ENCODE measurements at places on chromosomes 12 and 14.

DNA sequence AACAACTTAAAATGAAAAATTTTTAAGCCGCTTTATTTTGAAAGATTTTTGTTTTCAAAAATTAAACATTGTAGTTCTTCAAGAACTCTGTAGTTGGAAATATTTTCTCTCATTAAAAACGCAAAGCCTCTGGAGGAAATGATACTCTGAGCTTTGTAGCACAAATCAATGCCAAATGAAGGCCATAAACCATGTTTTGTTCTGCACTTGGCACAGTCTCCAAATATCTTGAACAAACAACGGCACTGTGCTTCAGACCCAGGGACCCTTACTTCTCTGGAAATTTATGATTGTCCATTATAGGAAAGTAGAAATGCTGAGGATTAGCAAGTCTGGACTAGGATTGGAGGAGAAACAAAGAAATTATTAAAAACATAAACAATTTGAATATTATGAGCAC, 160.8 kb upstream of the BMP4 start:
- DNase-seq: no peak

- DNase-seq: no peak
Observed at GRCh38 chr14:88007608-88008007, 2.7 kb downstream of the GPR65 start.

DNA sequence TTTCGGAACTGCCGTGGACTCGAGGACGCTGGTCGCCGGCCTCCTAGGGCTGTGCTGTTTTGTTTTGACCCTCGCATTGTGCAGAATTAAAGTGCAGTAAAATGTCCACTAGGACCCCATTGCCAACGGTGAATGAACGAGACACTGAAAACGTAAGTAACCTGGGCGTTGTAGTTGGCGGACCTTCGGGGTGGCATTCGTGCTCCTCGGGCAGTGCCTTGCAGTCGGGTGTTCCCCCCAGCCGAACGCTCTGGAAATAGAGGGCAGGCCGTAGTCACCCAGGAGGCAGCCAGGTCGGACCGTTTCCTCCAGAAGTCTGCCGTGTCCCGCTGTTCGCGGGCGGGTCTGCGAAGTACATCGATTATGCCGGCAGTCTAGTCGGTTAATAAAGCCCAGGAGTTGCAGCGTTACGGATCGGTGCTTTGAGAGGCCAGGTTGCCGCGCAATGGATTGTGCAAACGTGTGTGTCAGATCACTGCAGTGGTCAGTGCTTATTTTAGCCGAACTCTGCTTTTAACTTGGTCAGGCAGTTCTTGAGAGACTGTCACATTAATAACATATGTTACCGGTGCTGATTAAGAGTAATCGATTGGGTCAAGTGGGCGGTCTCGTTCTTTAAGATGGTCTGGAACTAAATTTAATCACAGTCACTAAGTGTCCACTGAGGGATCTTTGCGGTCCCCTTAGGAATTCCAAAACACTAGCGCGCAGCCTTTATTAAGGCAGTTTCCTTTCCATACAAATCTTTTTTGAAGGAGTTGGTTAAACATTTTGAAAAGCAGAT, 906 bp downstream of the MARK3 start:
- no peak for DNase-seq

DNA sequence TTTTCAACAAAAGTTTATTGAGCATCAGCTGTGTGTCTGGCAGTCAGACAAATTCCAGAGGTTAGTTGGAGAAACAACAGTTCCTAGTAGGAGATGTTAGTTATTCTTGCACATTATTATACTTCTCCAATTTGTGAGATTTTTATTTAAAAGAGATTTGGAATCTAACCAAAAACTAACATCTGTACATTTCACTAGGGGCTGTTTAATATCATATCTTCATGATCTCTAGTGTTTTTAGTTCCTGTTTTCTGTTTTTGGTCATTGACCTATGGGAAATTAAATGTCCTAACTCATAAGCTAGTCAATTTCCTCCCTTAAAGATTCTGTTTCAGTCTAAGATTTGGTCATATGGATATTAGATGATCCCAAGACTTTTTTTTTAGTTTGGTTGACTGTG, 34.1 kb upstream of the KLHDC2 start:
- no peak for DNase-seq

GRCh38 chr12:120150919-120151525, 34.5 kb upstream of the RAB35 start:
- no peak for DNase-seq

- no peak for DNase-seq
Observed at GRCh38 chr14:35553808-35554207, 19.8 kb downstream of the INSM2 start.

DNA sequence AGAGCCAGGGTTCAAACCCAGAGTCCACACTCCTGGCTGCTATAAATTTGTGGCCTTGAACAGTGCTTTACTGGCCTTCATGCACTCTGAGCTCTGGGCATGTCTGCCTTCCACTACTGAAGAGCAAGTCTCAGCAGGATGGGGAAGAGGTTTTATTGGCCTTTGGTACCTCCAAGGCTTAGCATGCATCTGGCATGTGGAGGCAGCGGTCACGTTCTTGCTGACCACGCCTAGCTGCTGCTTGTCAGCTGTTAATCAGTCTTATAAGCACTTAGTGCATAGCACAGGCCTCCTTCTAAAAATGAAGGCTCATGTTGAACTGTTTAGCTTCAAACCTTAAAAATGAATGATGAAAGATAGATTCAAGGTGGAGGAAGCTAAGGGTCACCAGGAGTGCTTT, 177.5 kb downstream of the PELI2 start:
- no peak for DNase-seq

GRCh38 chr14:90620568-90621077, 195.6 kb downstream of the TTC7B start:
- no peak for DNase-seq

DNA sequence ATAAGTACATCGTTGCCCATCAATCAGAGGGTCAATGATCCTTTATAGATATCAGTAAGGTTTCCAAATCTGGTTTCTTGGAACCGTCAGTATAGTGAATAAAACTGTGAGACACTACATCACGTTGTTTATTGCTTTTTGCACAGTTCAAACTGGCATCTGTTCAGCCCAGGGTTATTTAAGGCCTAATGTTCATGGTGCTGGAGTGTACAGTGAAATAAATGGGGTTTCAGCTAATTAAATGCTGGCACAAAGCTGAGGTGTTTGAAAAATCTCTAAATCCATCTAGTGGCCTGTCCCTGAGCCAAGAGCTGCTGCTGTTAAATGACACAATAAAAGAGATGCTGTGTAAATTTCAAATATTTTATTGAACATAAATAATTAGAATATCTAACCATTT, 69.9 kb downstream of the RPS29 start:
- DNase-seq: no peak

DNA sequence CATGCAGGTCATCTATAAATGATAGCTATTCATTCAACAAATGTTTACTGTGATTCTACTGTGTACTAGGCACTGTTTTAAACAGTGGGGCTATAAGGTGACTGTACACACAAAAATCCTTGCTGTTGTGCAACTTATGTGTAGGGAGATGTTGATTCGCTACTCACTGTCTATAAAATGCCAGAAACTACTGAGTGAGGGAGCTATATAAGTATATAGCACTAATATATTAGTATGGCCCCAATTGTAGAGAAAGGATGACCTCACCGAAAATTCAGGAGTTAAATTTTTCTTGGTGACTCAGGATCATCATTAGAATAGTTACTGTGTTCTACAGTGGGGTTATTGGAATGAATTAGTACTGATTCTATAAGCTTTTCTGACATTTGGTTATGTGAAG, 117.4 kb downstream of the TGFB3 start:
- no peak for DNase-seq

DNA sequence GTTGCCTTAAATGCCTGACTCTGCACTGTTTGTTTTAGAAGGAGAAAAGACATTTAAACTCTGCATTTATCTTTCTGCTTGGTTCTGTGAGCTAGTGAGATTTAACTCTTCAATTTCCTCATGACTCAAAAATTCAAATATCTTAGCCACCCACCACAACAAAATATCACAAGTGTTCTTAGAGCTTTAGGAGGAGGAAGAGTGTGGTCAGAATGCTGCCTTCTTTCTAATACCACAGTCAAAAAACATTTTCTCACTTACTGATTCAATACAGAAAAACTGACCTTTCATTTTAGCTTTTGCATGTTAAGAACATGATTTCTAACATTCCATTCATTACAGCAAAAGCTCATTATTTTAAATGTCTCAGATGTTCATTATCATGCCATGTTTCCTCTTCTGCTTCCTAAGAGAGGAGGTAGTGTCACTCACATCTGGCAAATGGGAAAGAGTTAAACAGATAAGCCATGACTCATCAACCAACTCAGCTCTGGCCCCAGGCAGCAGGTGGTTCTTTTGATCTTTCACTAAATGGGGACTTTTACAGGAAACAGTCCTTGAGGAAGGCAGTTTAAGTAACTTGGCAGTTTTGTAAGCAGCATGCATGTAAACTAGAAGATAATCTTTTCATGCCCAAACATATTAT, 56.4 kb upstream of the RNU6-8 start:
- no peak for DNase-seq

- DNase-seq: no peak
Observed at GRCh38 chr12:101620762-101621133, 26.0 kb downstream of the MYBPC1 start.

- no peak for DNase-seq
Observed at GRCh38 chr12:58211211-58211610, 269.8 kb downstream of the ATP23 start.

GRCh38 chr14:88422919-88423650, 37.6 kb downstream of the SPATA7 start:
- no peak for DNase-seq
